T follicular helper cell (primary cell): ENCODE measurements at places on chromosomes 2 and 18.

DNA sequence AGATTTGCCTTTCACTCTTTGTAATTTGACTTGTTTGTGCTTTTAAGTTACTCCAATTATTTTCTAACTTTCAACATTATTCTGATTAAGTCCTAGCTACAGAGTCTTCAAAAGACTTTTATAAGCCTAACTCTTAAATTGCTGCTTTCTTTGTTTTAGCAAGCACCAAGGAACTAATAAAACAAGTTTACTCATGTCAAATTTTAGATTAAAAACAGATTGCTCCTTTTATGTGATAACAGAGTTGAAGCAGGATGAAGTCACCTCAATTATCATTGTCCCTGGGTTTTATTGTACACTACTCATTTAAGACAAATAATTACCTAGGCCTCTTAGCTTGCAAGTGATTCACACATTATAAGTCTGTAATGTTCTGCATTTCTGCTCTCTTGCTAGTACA, 678.4 kb downstream of the ERBB4 start:
- no peak for DNase-seq

DNA sequence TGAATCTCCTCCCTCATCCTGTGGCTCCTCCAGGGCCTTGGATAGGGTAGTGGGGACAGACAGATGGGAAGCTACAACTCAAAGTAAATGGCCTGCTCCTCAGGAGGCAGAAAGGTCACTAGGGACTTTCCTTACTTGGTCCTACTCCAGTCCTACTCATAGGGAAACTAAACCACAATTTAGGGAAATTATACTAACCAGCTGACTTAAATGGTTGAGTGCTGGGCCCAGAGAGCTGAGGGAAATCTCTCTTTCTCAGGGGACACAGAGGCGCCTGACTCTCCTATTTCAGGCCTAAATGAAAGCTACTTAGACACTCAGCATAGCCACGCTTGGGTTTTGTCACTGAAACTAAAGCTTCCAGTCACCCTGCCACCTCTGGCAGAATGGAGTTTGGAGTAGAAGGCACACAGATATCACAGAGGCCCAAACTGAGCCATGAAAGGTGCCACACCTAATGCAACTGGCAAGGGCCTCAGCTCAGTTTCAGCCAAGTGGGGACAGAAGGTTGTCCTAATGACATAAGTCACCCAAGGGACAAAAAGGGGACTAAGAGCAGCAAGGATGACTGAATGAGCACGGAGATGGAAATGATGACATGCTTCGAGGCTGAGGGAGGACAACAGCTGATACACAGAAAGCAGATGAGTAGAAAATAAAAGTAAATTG, 24.0 kb downstream of the CERKL start:
- no peak for DNase-seq

GRCh38 chr2:226902041-226902966, 66.5 kb downstream of the RHBDD1 start:
- no peak for DNase-seq

GRCh38 chr2:171540437-171540836, 18.2 kb downstream of the CYBRD1 start:
- DNase-seq, result no peak

DNA sequence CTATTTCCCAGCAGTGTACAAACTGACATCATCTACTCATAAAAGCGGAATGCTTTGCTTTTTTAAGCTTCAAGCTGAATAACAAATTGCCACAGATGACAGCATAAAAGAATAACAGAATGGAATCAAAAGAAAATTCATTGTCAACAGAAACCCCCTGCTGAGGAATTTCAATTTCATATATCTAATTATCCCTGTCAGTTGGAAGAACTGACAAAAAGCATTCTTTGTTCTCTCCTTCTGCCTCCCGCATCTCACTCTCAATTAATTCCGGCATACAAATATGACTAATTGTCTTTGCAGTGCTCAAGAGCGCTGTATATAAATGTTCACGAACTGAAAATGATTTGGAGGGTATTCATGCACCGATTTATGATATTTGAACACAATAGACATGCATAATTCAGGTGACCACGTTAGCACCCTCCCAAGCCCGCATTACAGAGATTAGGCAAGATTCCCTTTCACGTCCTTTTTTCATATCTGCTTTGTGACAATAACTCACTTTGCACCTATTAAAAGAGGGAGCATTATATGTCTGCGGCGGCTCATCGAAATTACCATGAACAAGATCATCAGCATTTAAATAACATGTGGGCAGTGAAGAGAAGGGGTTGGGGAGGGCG, 277.7 kb upstream of the SALL3 start:
- DNase-seq, result no peak

DNA sequence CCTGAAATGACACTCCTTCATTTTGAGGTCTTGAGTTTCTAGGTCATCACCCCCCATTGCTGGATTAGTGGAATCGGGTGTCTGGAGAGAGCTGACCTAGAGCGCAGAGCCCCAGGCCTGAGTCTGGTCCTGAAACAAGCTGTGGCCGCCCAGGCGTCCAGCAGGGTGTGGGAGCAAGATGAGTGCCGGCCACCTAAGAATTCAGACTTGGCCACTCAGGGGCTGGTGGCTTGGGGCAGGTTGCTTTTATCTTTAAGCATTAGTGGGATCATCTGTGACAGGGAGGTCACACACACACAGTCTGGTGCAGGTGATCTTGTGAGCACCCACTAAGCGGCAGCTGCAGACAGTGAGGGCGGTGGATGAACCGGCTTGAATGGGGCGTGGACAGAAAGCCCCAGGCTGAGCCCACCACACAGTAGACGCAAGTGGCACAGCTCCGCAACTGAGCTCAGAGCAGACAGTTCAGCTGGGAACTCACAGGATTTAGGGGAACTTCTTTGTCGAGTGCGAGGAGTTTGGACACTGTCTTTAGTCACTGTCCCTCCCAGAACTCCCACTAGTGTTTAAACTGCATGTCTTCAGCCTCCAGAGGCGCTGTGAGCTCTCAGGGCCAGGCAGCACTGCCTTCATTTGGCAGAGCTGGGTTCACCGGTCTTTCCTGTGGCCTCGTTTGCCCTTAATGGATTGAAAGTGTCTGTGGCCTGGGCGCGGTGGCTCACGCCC, 21.5 kb downstream of the ITGB1BP1 start:
- DNase-seq, result no peak

DNA sequence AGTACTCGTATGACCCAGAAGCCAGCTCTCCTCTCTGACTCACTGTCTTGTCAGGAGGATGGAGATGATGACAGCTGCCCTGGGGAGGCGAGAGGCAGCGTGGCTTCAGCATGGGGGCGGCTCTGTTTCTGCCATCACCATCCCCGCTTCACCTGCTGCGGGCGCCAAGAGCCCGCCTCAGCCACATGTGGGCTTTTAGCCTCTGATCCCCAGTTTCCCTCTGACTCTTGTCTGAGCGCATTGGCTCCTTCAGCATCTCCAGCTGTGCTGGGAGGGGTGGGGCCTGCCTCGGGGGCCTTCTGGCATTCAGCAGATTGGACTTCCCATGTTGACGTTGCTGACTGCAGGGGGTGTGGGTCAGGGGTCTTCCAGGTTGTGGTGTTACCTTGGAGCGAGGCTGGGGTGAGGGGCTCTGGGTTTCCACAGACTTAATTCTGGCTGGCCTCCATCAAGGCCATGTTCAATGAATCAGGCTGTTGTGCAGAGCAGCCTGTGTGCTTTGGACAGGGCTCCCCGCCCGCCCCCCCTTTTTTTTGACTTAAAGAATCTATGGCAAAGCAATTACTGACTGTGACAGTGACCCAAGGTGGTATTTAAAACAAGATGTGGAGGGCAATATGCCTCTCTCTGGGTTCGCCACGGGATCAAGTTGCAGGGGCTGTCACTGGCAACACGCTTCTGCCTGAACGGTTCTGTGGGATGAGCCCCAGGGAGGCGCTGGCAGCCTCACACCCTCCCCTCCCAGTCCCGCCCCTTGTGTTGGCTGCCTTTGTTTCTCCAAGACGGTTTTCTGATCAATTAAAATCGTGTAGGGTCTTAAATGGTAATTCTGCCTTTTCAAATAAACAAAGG, 228.3 kb downstream of the LDLRAD4 start:
- DNase-seq, result no peak

DNA sequence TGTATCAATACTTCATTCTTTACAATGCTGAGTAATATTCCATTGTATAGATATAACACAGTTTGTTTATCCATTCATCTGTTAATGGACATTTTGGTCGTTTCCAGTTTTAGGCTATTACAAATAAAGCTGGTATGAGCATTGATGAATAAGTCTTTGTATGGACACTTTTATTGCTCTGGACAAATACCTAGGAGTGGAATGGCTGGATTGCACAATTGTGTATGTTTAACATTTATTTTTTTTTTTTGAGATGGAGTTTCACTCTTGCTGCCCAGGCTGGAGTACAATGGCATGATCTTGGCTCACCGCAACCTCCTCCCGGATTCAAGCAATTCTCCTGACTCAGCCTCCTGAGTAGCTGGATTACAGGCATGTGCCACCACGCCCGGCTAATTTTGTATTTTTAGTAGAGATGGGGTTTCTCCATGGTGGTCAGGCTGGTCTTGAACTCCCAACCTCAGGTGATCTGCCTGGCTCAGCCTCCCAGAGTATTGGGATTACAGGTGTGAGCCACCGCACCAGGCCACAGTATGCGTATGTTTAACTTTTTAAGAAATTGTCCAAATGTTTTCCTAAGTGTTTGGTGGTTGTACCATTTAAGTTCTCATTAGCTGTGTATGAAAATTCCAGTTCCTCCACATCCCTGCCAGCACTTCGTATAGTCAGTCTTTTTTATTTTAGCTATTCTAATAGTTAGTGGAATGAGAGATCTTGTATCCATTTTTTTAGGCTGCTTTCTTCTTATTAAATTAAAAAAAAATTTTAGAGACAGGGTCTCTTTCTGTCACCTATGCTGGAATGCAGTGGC, 194.9 kb upstream of the HAAO start:
- DNase-seq, result no peak

GRCh38 chr2:231270221-231271114, 72.0 kb downstream of the ARMC9 start:
- no peak for DNase-seq

DNA sequence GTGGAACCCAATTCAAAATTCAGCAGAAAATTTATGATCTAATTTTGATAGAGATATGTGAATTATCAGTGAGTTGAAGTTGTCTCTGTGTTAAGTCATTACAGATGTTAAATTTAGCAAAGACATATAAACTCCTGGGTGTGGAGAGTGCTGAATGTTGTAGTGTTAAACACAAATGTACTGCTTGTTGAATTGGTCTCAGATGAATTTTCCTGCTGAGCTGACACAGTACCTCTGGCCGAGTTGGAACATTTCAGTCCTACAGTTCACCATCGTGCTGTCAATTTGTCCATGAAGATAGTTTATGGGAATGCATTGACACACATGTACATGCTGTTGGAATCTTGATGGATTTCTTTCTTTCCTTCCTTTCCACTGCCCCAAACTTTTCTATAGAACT, 255.9 kb downstream of the PLCL1 start:
- DNase-seq, result no peak

- DNase-seq, result no peak
These were observed 270.2 kb downstream of the LOXHD1 start for GRCh38 chr18:46386788-46387187.

GRCh38 chr2:39487398-39488250, 50.5 kb upstream of the MAP4K3 start:
- DNase-seq, result no peak

DNA sequence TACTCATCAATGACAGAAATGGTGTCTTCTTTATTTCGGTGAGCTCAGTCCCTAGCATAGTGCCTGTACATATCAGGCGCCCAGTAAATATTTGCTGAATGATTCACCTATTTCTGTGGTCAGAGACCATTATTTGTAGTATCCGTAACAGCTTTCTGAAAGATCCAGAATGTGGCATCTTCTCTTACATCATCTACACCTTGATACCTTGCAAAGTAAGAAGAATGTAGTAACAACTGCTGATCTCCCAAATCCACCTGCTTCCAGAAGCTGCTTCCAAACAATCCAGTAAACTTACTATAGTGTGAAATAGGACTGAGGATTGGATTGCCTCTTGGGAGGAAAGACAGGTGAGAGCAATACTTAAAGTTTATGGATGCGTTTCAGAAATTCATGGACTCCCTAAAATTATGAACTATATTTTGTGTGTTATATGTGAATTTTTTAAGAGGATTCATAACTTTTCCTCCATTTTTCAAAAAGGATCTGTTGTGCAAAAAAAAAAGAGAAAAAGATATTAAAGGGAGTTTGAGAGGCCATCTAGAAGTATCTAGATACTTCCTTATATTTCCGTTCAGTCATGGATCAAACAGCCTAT, 945 bp upstream of the ASXL2 start:
- DNase-seq, result no peak

DNA sequence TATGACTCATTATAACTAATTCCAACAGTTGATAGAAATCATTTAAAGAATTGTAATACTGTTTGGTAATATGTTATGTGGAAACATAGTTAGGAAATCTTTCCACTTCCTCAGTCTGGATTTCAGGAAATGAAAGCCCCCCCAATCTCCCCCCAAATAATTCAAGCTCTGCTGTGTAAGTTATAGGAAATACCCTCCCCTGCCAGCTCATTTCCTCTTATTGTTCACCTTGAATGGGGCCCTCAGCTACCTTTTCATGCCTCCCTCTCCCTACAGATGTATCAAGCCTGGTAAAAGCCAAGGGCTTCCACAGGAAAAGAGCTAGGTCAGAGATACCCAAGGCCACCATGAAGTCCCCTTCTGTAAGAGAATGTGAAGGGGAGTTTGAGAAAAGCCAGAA, 155.5 kb downstream of the CNTNAP5 start:
- DNase-seq, result no peak

DNA sequence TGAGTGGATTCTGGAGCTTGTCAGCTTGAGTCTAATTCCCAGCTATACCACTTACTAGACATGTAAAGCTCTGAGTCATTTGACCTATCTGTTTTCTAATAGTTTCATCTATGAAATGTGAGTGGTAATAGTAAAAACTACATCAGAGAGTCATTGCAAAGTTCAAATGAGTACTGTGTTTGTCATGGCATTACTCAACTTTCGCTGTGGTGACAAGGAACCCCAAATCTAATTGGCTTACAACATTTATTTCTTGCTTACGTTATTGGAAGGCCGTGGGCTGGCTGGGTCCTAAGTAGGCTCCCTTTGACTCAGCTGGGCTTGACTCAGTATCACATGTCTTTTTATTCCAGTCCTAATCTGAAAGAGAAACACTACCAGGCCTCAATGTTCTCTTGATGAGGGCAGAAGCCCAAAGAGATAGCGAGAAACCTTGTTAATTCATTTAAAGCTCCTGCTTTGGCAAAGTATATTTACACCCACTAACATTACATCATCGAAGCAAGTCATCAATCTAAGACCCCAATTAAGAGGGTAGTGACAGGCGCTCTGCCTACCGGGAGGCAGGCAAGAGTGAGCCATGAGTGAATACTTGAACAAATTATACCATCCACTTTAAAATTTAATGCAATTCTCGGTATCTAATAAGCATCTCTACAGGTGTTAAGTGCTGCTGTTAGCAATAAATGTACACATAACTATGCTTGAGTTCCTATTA, 431.8 kb upstream of the SPHKAP start:
- DNase-seq, result no peak
